ENCODE measurements at places on chromosomes 5 and 9.

DNA sequence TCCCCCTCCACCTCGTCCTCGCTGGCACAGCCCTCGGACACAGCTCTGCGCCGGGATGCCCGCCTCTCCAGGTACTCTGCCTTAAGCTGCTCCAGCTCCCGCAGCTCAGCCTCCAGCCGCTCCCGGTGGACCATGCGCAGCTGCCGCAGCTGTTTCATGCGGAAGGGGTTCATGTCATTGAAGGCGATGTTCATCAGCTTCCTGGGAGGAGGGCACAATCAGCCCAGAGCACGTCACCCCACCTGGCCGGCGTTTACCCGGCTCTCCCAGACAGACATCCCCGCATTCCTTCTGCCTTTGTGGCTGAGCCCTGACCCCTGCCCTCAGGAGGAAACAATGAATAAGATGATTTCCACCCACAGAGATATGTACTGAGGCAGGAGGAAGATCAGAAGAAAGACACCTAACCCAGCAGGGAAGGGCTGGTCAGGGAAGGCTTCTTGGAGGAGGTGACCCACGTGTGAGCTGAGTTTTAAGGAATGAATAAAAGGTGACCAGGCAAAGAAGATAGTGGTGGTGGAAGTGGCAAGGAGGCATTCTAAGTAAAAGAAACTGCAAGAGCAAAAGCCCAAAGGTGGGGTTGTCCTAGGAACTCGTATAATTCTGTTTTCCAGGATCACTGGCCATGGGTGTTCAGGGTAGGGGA lies 7.1 kb upstream of the CORO2A start:
- DNase-seq: no peak

- DNase-seq: no peak
These were observed 5.4 kb downstream of the CCNI2 start for GRCh38 chr5:132752581-132753125.

- DNase-seq: no peak
These were observed 109.9 kb downstream of the TMEM174 start for GRCh38 chr5:73282923-73283322.

DNA sequence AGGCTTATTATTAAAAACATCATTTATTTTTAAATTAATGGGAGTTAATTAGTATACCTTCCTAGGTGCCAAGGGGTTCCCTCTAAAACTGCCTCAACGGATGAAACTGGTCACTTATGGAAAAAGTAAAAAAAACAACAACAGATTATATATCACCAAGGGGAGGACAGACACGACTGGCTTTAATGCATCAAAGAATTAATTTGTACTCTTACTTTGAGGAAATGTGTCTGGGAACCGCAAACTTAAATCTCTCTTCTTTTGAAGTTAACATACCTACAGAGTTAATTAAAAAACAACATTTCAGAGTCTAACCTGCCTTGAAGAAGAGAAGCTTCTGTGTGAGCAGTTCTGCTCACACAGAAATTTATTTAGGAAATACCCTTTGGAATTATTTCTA lies 354.6 kb downstream of the LRRC70 start:
- no peak for DNase-seq

DNA sequence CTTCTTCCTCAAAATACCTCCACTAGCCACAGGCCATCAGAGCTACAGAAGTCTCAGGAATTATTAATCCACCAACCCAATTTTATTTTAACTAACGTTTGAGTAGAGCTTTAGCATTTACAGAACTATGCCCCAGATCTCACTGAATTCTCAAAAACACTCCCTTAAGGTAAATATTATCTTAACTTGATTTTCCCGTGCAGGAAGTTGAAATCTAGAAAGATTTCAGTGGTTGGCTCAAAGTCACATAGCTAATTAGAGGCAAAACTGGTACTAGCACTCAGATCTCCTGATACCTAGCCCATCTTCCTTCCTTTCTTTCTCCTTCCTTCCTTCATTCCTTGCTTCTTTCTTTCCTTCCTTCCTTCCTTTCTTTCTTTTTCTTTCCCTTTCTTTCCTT lies 298.3 kb downstream of the ENC1 start:
- DNase-seq: no peak

GRCh38 chr5:75526070-75526469 lies 14.4 kb downstream of the POLK start:
- no peak for DNase-seq

Data from stimulated activated CD8-positive, alpha-beta memory T cell treated with anti-CD3 and anti-CD28 coated beads, Interleukin-4, amount 100 ng/mL, for 4 hours (primary cell).